ENCODE measurements at places on chromosomes 3 and 15.
A peak's percentile ranks its signal among the peaks of the same experiment; 100 is the strongest.

DNA sequence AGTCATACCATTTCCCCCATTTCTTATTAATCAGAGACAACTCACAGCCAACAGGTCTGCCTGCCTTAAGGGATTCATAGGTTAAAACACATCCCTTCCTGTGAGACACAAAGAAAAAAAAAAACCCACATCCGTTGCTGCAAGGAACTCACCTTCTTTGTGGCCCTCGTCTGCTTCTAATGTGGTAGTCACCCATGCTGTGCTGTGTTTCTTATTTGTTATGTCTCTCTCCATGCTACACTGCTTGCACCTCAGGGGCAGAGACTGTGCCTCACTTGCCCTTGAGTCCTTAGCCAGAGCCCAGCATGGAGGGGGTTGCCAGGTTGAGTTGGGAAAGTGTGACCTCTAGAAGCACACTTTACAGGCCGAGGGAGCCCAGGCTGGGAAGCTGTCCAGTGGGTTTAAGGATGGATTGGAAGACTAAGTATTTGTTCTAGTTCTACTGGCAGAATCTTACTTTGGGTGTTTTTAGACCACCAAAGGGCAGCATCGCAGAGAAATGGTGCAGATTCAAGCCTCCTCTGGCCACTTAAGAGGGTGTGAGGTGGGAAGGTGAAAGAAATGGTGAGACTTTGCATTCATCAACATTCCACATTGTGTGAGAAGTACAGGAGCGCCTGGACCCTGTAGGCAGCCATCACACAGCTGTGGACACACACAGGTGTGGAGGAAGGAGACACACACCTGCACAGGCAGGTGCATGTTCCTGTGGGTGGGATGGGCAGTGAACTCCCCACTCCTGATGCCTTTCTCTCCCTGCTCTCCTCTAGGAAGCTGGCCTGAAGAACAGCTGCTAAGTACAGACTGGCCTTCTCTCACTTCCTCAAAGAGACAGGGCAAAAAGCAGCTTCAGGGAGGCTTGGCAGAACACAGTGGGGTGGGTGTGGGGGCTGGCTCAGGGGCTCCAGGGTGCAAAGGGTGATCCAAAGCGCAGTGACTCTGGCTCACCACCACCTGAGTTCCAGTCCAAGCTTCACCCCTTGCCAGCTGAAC is 48.8 kb downstream of the GLB1 start:
- peak; percentile 64 for DNase-seq

DNA sequence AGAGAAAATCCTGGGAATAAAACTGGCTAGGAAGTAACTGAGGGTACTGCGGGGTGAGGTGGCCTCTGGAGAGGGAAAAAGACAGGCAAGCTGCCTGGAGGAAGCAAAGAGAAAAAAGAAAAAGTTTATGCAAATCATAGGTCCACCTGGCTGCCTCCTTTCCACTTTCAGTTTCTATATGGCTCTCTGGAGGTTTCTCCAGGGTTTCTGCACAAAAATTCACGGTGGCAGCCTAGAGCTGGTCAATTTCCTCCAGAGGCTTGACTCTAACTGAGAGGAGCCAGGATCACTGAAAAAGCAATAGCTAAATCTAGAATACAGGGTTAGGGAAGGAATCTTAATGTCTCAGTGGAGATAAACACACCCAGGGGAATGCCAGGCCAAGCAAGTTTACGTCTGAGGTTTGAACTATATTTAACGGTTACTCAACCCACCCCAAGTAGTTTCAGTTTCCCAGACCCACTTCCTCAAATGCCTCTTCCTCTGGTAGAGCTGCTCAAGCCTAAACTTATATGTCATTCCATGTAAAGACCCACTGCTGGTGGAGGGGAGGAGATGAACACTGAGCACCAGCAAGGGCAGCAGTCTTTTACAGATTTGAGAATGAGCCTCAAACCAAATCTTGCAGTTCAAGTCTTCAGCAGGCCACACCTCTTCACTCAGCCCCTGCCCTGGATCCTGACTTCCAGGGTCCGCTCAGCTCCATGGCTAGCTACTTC is 5.7 kb downstream of the LYSMD2 start:
- DNase-seq: peak; percentile 10

GRCh38 chr15:76101655-76102054 is 41.9 kb downstream of the TMEM266 start:
- no peak for DNase-seq

GRCh38 chr15:40282147-40282868 is 556 bp downstream of the ANKRD63 start:
- DNase-seq: peak; percentile 15

DNA sequence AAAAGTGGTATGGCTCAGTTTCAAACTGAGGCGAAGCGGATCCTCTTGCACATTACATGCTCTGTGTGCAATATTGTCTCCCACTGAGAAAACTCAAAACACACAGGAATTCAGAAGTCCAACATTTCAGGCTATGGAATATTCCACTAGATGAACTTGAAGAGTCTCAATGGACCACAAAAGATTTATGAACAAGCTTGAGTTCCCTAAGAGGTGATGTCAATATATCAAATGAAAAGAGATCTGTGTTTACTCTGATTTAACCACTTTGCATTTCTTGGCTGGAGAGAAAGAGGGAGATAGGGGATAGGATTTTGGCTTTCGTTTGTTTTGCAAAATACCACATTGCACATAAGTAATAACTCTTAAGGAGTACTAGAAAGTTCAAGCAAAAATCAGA is 20.3 kb downstream of the PDZRN3 start:
- no peak for DNase-seq

DNA sequence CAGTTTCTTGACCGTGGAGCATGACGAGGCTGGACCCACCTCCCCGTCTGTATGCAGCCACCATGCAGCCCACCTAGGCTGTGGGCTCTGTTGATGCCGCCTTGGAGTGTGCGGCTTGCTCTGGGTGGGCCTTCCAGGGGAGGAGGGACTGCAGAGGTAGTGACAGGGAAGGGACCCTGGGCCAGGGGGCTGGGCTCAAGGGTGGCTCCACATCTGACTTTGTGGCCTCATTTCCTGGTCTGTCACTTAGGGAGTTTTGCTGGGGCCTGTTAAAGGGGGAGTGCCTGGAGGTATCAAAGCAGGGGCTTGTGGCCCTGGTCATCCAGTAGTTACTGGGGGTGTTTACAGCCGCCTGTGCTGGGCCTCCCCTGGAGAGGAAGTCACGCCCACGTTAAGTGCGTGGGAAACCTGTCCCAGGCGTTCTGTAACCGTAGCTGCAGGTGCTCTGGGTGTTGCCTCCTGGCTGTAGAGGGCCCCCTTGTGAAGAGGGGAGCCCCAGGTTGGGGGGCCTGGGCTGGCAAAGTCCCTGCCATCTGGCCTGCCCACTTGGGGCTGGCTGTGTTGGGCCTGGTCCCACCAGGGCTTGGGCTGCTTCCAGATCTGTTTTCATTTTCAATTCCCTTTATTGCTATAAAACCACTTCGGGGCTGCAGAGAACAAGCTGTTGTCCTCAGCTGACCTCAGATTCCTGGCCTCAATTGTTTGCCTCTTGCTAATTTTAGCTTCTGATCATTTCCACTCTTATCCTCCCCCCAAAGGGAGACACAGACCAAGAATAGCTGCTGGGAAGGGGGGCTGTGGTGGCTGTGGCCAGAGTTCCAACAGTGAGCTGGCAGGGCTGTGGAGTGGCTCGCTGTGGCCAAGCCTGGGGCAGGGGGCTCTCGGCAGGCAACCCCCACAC is 26.5 kb downstream of the KLF13 start:
- no peak for DNase-seq

- no peak for DNase-seq
Observed at GRCh38 chr15:75720787-75721479, 8.3 kb upstream of the CSPG4 start.

GRCh38 chr15:81686021-81686420 is 312.0 kb upstream of the TMC3 start:
- DNase-seq: no peak

DNA sequence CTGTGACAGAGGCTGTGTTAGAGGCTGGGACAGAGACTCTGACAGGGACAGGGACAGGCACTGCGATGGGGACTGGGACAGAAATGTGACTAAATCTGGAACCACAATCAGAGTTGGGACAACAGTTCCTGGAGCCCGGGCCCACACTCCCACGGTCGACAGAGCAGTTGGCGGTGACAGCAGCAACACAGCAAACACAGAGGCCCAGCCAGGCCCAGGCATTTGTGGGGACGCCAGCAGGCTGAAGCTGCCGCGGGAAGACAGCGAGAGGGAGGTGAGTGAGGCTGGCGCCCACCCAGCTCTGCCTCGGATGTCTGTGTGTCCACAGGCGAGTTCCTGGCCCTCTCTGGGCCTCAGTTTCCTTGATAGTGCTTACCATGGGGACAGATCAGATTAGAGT is 9.3 kb upstream of the HCN4 start:
- DNase-seq: no peak

DNA sequence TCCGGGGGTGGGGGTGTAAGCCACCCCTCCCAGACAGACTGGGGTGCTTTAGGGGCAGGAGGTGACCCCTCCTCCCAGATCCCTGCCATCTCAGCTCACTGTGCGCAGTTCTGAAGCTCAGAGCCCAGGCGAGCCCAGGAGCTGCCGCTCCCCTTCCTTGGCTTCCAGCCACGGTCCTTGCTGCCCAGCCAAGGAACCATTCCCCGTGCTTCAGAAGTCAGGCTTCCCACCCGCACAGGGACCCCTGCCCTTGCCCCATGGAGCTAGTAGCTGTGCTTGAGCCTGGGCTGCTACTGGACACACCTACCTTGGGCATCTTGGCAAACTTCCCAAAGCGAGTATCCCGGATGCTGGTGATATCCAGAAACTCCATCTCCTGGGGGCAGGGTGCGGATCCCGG is 4.8 kb downstream of the PLCB2 start:
- DNase-seq: no peak

GRCh38 chr3:32709346-32709745 is 24.4 kb downstream of the CNOT10 start:
- DNase-seq: no peak

DNA sequence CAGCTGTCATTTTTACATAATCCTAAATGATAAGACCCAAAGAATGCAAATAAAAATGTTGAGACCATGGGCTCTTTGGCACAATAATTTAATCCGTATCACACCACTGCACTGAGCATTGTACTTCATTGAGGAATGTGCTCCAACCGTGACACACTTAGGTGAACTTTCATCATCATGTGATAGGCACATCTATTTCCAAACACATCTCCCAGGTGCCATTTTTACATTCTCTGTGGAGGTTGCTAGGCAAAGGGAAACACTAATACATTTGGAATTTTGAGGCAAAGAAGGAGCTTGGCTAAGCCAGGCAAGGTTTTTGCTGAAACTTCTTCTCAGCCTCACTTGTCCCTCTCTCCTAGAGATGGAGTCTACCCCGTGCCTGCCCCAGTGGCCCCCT is 68.7 kb downstream of the LRTM1 start:
- no peak for DNase-seq

- DNase-seq: no peak
Observed at GRCh38 chr3:184317201-184317600, 2.8 kb downstream of the EIF4G1 start.

- DNase-seq: no peak
Observed at GRCh38 chr3:113606539-113607218, 74.3 kb downstream of the SIDT1 start.

DNA sequence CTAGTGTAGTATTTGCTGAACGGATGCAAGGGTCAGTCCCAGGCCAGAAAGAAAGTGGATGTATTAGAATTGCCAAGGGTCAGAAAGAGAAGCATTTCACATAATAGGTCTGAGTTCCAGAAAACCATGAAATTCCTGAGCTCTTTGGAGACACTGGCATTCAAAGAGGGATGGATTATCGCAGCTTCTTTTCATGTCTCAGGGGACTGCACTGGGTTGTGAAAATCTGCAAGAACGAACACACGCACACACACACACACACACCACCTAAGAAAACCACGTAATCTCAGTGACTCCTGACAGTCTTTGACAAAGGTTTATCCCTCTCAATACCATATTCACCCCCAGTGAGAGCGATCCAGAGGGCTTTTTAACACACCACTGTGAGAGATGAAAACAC is 57.9 kb downstream of the TIPARP start:
- DNase-seq: no peak

GRCh38 chr15:39451871-39452270 is 129.0 kb upstream of the THBS1 start:
- DNase-seq: no peak

DNA sequence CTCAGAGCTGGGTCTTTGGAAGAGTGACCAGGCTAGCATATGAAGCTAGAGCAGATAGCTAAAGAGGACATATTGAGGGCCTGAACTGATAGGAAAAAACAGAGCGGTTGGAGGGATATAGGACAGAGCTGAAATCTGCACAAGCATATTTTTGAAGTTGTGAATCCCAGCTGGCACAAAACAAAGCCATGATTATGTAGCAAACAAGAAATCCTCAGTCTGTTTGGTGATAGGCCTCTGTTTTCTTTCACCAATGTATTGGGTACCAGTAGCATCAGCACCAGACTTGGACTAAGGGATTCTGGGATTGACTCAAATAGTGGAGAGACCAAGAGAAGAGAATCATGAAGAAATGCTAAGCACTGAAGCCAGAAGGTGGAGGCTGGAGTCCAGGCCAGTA is 151.0 kb downstream of the FAM43A start:
- no peak for DNase-seq

DNA sequence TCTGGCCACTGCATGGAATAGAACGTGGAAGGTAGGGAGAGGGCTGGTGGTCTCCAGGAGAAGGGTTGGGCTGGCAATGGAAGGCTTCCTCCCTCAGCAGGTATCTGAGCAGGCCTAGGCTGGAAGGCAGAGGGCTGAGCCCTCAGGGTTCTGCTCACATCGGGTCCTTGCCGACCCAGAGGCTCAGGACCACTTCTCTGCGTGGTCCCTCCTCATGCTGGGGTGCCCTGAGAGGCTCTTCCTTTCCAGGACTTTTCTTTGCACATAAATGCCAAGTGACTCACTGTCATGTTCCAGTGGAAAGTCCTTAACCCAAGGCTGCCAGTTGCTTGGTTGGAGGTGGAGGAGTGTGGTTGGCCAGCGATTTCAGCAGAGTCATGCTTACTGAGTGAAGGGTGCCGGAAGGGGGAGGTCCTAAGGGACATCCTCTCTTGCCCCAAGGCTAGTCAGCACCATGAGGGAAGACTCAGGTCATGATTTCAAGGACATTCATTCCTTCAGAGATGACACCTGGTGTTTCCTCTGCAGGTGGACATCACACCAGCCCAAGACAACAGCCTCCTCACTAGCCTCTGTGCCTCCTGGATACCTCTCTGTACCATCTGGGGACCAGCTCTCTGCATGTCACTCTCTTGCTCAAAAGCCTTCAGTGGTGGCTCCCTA is 8.2 kb downstream of the SLC6A6 start:
- no peak for DNase-seq

- no peak for DNase-seq
Observed at GRCh38 chr3:27900316-27900715, 178.2 kb upstream of the EOMES start.

- no peak for DNase-seq
Observed at GRCh38 chr3:123110976-123111615, 44.3 kb downstream of the PDIA5 start.

DNA sequence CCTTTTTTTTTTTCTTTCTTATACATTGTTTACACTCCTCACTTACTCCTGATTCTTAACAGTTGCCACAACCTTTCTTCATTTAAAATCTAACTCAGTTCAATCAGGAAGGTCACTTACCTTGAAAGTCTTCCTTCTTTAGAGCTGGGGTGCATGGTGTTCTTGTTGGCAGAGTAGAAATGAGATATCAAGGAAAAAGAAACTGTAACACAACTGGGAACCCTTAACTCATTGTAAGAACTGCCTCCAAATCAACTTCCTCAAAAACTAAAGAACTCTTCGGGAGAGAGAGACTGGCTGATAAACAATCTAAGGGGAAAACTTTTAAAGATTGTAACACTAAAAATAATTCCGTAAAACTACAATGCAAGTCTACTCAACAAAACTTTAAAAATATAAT is 1.4 kb upstream of the APPL1 start:
- DNase-seq: no peak
